ENCODE measurements at places on chromosomes 7 and 10.

DNA sequence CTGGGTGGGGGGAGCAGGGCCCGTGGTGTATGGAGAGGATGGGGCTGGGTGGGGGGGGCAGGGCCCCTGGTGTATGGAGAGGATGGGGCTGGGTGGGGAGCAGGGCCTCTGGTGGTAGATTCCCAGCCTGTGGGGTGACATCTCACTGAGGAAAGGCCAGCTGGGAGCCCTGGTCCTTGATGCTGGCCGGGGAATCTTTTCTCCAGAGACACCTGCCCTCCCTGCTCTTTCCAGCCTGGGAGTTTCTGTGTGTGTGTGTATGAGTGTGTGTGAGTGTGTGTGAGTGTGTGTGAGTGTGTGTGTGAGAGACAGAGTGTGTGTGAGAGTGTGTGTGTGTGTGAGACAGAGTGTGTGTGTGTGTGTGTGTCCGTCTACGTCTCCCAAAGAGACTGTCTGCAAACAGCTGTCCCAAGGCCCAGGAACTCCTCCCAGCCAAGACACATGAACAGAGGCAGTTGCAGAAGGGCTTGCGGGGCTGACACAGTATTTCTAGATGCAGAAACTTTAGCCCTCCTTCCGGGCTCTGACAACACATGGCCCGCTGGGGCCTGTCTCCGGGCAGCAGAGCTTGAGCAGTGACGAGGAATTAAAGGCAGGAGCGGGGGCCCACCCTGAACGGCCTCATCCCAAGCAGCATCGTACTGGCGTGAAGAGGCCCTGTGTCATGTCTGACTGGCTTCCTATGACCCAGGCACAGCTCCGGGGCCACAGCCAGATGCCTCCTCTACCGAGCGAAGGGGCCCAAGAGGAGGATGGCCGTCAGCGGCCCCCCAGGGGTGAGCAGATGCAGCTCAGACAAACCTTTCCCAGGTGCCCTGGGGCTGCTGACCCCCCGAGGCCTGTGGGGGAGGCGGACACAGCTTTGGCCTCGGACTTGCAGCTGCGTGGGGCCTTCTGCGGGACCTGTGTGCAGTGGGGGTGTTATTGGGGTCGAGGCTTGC, 24.3 kb downstream of the FAM20C start:
- no peak for DNase-seq

GRCh38 chr7:158530800-158531609, 56.6 kb downstream of the PTPRN2 start:
- DNase-seq = no peak

DNA sequence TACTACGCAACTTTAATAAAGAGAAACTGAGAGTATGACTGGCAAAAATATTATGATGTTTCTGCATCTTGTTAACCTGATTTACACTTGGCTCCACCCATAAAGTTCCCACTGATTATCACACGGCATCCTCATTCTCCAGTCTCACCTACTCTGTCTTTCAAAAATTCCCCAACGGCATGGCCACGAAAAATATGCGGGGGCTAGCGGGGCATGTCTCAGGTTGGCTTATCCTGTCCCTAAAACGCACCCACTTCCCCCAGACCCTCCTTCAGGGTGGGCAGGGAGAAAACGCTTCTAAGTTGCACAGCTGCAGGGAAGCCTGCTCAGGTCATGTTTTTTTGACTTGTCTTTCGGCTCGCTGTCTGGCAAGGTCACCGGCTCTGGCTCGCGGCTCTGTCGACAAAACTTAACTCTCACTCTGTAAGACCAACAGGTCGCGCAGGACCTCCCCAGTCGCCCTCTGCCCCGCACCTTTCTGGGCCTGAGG, 3.8 kb downstream of the CDK6 start:
- DNase-seq = no peak

- DNase-seq = peak; percentile 85
Measured at GRCh38 chr10:119724593-119725516, 995 bp upstream of the INPP5F start.

- peak; percentile 78 for DNase-seq
Measured at GRCh38 chr10:24882047-24882698, 70.2 kb downstream of the PRTFDC1 start.

- DNase-seq = no peak
Measured at GRCh38 chr10:69402386-69402785, 14.3 kb downstream of the TACR2 start.

GRCh38 chr7:74093671-74094223, 10.1 kb downstream of the LIMK1 start:
- no peak for DNase-seq

GRCh38 chr10:98265403-98266378, 2.3 kb downstream of the LOXL4 start:
- no peak for DNase-seq

- no peak for DNase-seq
Measured at GRCh38 chr10:95467162-95467599, 94.0 kb downstream of the SORBS1 start.

- no peak for DNase-seq
Measured at GRCh38 chr7:113402482-113402881, 284.1 kb upstream of the SMIM30 start.

Data from MV-4-11 (cell line).